ENCODE measurements at places on chromosomes 16 and 17.

DNA sequence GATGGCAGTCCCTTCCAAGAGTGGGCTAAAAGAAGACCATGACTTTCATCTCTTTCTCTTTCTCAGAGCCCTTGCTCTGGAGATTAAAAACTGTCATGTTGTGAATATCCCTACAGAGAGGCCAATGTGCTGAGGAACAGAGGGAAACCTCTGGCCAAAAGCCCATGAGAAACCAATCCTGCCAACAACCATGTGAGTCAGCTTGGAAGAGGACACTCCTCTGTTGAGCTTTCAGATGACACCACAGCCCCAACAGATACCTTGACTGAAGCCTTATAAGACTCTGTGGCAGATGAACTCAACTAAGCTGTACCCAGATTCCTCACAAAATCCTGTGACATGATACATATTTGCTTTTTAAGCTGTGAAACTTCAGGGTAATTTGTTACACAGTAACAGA is 19.6 kb downstream of the CPPED1 start:
- peak; percentile 45 for DNase-seq

DNA sequence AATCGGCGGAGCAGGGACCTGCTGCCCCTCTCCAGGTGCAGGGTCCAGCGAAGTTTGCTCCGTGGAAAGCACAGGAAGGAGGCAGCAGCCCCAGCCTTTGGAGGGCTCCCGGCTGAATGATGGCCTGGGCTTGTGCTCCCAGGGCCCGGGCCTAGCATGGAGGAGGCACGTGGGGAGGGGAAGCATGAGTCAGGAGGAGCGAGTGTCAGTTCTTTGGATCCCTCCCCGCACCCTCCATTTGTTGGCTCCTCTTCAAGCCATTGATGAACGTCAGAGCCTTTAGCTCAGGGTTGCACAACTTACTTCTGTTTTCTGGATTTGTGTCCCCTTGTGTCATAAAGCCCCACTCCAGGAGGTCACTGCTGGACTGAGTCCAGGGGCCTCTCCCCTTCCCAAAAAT is 25.8 kb downstream of the TTYH2 start:
- DNase-seq: peak; percentile 9

DNA sequence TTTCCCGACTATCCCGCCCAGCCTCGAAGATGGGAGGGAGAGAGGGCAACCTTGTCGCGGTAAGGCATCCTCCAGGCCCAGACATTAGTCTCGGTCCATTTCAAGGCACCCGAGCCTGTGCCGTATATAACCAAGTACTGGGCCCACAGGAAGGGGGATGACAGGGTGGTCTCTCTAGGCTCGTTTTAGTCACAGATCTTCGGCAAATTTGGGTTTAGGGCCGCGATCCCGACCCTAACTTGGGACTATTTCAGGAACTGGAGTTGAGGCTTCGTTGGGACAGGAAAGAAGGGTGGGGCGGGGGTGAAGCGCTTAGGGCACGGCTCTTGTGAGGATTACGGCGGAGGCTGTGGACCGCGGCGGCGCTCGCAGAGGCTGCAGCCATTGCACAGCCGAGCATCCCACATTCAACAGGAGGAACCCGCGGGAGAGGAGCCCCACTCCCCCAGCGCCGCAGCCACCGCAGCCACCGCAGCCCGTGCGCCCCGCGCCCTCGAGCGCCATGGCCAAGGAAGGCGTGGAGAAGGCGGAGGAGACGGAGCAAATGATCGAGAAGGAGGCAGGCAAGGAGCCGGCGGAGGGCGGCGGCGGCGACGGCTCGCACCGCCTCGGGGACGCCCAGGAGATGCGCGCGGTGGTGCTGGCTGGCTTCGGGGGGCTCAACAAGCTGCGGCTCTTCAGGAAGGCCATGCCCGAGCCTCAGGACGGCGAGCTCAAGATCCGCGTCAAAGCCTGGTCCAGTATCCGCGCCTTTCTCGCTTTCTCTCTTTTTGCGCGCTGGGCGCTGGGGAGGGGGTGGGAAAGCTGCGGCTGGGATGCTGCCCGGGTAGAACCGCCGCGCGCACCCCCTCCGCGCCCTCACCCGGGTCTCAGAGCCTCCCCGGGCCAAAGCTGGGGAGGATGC is at the start of gene VAT1L:
Gene VAT1L (plus strand): TSS at position 384 of the 904 bp plus-strand sequence. CDS start 119 bp downstream, at position 503.
- DNase-seq: peak; percentile 79

- no peak for DNase-seq
Observed at GRCh38 chr17:34228781-34229180, 26.3 kb upstream of the CCL2 start.

DNA sequence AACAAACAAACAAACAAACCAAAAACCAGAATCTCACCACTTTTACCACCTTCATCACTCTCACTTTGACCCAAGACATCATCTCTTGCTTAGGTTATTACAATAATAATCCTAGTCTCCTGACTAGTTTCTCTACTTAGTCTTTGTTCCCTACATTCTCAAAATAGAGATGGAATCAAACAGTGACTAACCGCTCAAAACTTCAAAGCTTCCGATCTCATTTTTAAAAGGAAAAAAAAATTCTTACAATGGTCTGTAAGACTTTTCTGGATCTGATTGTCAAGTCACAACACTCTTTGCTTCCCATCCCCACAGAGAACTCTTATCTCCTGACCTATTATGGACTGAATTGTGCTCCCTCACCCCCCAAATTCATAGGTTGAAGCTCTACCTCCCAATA is 60.9 kb downstream of the SPAG9 start:
- peak; percentile 67 for DNase-seq

GRCh38 chr17:56896968-56897359 is 16.9 kb downstream of the TRIM25 start:
- no peak for DNase-seq

DNA sequence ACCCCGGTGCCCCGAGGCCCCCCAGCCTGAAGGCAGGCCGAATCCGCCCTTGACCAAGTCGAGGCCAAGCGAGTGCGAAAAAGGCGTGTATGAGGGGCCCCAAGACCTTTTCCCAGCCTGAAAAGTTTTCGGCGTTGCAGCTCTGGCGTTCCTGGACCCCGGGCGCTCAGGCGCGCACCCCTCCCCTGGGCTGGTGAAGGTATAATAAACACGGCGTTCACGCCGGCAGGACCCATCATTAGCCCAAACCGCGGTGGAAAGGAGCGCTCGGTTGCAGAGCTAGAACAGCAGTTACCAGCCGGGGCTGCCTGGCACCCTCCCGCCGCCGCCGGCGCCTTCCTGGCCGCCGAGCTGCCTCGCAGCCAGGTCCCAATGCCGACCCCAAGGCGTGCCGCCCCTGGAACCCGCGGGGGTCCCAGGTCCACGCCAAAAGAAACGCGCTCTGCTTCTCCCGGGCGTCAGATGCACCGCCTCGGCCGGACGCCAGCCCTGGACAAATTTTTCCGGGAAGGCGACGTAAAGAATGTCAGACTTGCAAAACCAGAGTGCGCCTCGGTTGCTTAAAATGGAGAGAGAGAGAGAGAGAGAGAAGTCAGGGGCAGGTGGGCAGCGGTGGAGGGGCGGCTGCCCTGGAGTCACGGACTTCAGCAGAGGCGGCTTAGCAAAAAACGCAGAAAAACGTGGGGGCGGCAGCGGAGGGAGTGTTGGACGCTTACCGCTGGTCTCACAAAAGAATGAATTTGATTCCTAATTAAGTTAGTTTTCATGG is 11.5 kb upstream of the FOXF1 start:
- peak; percentile 56 for DNase-seq

GRCh38 chr17:33847900-33848299 is 407.2 kb upstream of the CCL2 start:
- no peak for DNase-seq

DNA sequence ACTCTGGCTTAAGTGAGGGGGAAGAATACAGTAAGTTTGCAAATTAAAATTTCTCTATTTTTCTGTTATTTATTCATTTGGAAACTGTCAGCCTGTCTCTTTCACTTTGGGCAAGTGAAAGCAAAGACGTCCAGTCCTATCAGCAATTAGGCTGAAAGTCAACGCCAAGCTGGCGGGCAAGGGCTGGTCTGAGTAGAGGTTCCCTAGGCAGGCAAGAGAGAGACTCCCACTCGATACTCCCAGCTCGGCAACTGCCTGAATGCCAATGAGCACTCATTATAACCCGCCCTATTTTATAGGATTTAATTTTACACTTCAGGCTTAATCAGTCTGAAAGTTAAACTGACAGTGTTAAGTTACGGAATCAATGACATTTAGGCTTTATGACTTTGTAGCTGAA is 14.3 kb upstream of the SLC38A8 start:
- DNase-seq: no peak

DNA sequence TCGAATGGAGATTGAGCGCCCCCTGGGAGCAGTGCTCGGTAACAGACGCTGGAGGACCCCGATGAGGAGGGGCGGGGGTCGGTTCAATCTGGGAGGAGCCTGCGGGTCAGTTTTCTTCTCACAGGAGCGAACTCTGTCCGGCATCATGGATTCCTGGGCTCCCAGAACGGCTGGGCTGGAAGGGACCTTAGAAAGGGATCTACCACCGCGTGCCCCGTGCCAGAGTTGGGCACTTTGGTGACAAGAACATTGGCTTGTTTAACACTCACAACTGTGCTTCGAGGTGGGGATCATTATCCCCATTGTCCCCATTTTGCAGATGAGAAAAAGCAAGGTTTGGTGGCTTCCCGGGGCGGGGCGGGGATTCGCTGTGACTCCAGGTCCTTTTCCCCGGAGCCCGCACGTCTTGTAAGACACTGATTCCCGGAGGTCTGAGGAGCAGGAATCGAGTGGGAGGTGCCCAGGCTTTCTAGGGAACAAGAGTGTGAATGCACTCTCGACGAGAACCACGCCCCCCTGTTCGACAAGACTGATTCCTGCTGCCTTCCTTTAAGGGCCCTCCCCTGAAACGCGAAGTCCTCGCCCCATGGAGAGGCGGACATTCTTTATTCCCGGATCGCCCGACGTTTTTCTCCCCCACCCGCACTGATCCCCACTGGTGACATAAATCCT is 1.5 kb upstream of the FBXL19 start:
- DNase-seq: peak; percentile 92

GRCh38 chr17:79874329-79874981 is 35.2 kb upstream of the CBX4 start:
- peak; percentile 38 for DNase-seq

DNA sequence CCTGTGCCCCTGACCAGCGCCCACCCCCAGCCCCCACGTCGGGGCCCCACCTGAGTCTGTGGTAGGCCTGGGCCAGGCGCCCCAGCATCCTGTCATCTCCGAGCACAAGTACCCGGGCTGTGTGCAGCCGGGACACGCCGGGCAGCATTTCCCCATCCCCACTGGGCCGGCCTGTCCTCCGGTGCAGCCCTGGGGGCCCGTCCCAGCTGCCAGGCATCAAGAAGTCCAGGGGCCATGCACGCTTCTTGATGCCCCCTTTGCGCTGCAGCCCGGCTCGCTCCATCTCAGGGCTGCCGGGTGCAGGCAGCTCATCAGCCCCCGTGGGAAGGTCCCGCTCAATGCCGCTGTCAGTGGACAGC is 29.3 kb upstream of the MFSD6L start:
- no peak for DNase-seq

GRCh38 chr16:1903220-1903574 is 15.0 kb downstream of the HS3ST6 start:
- DNase-seq: no peak

DNA sequence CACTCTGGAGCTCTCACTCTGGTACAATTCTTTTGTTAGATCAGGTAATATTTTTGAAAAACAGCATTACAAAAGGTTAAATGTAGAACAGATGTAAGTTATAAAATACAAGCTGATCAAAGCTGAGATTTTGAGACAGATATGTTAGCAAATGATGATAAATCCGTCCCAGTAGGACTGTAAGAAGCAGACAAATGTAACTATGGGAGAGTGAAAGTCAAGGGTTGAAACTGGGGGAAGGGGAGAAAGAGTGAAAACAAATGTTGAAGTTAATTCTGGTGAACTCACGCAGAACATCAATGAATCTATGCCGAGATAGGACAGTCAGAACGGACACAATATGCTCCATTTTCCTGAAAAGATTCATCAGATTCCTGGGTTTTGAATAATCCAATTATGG is 298.9 kb upstream of the IRX5 start:
- DNase-seq: no peak

GRCh38 chr17:39462631-39463375 is 1.5 kb downstream of the CDK12 start:
- peak; percentile 22 for DNase-seq
